ENCODE measurements at places on chromosomes 7 and 10.
A peak's percentile ranks its signal among the peaks of the same experiment; 100 is the strongest.

DNA sequence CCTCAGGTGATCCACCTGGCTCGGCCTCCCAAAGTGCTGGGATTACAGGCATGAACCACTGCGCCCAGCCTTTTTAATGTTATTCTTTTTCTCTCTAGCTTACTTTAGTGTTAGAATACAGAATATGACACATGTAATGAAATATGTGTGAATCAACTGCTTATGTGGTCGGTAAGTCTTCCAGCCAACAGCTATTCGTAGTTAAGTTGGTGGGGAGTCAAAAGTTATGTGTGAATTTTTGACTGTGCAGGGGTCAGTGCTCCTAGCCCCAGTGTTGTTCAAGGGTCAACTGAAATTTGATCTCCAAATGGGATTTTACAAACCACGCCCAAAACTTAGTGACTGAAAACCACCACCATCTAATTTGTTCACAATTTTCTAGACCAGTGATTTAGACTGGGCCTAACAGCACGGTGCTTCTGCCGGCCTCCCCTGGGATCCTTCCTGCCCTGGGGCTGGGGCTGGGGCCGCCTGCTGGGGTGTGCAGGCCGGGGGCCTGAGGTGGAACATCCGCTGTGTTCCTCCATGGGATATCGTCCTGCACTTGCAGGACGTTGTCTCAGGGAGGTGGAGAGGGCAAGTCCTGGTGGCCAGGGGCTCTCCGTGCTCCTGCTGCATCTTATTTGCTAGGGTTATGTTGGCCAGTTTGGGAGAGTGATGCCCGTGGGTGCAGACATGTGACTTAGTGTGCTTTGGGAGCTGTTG is 24.5 kb upstream of the GRB10 start:
- no peak for DNase-seq

DNA sequence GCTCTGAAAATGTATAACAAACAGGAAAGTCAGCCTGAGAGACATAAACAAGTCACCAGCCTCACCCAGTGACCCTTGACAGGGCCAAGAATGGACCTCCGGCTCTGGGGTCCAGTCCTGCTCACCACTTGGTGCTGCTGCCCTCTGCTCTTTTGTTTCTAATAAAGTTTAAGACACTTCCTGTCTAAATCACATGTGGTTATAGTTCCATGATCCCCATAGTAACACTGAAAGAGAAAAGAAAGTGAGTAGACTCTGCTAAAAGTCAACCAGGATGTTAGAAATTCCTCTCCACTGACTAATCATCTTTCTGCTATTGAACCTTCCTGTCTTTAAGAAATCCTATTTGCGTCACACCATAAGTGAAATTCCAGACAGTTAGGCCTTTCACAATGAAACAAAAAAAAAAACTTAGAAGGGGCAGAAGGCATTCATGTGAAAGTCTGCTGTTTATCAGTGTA is 179.2 kb upstream of the BET1 start:
- DNase-seq: peak; percentile 100

GRCh38 chr7:37775921-37776320 is 72.5 kb upstream of the NME8 start:
- DNase-seq: no peak

DNA sequence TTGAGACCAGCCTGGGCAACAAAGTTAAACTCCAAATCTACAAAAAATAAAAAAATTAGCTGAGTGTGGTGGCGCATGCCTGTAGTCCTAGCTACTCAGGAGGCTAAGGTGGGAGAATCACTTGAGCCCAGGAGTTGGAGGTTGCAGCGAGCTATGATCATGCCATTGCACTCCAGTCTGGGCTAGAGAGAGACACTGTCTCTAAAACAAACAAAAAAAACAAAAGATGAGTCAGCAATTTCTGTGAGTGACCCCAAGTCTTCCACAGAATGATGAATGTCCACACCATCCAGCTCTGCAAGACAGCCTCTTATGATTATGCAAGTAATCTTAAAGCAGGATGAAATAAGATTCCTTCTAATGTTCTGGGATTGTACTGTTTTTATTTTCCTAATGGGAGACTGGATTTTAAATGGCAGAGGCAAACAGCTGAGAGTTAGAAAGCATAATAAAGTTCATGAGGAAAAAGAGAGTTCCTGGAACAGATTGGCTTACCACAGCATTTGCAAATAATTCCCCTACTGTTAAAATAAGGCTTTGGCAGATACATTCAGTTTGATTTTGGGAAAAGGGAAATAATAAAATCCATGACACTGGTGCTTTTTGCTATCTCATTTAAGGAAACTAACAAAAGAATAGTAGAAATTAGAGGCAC is 18.9 kb upstream of the PRKAR2B start:
- DNase-seq: no peak

DNA sequence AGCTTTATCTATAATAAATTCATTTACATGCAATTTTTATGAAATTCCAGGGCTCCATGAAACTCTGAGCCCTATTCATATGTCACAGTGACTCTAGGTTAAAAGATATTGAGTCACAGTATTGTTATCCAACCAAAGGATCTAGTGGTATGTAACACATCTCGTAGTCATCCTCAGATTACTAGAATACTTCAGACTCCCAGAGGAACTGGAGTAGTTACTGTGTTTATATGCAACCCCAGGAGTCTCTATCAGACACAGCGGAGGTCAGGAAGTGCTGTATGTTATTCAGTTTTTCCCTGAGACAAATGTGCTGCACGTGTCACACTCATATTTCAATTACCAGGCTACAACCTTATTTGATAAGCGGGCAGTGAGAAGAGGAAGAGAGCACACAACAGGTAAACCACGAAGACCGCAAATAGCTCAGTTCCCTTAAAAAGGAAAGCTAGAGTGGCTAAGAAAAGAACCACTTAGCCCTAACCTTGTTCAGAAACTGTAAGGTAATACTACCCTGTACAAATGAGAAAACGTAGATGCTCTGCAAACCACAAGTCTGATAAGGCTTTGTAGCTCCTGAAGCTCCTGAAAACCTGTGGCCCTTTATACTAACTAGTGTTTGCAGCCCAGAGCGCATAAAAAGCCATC is 114.0 kb upstream of the CNTNAP2 start:
- no peak for DNase-seq

DNA sequence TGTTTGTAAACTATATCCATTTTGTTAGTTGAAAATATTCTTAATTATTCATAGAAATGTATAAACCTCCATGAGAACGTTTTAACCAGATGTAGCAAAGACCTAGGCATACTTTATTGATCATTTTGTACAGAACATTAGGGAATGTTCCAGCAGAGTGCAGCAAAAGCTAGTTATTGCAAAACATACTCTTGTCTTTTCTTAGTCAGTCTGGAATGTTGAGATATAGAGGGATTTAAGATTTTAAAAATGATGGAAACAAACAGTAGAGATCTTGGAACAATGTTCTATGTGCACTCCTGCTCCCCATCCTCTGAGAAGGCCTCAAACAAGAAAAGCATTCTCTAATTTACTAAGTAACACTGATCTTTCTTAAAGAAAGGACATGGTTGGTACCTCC is 292.1 kb downstream of the BBS9 start:
- no peak for DNase-seq

- no peak for DNase-seq
Measured at GRCh38 chr7:32070051-32070405, 179 bp downstream of the PDE1C start.

DNA sequence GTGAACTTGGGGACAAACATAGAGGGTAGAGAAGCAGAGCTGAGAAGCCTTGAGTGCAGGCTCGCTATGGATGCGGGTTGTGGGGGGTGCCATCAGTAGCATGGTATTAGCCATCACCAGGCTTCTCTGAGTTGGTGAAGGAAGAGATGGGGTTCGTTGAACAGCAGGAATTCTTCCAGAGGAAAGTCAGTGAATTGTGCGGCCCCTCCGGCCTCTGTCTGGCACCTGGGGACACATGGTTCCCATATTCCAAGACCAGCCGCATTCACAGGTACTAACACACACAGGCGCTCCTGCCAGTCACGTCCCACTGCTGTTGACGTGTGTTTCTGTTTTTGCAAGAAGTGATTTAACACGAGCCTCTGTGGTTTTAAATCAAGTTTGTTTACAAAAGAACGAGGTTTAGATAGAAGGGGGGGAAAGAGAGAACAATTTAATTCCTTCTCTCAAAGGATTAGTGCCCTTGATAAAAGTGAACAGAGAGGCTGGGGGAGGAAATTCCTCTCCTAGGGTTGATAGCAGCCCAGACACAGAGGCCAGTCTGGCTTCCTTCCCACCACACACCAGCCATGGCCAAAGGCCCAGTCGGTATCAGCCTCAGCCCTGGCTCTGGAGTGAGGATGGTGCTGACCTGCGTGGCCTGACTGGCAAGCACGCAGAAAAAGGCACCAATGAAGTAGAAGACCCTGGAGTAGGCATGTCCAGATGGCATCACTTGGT is 252.6 kb upstream of the IGFBP3 start:
- no peak for DNase-seq

- no peak for DNase-seq
Measured at GRCh38 chr7:37393476-37393875, 55.2 kb downstream of the ELMO1 start.

- DNase-seq: no peak
Measured at GRCh38 chr10:92829786-92830377, 18.4 kb upstream of the EXOC6 start.

All from SW 1271 (cell line).